ENCODE measurements at places on chromosomes 2 and 18.

- DNase-seq: no peak
These were observed 204.5 kb upstream of the LRATD1 start for GRCh38 chr2:14428056-14428455.

DNA sequence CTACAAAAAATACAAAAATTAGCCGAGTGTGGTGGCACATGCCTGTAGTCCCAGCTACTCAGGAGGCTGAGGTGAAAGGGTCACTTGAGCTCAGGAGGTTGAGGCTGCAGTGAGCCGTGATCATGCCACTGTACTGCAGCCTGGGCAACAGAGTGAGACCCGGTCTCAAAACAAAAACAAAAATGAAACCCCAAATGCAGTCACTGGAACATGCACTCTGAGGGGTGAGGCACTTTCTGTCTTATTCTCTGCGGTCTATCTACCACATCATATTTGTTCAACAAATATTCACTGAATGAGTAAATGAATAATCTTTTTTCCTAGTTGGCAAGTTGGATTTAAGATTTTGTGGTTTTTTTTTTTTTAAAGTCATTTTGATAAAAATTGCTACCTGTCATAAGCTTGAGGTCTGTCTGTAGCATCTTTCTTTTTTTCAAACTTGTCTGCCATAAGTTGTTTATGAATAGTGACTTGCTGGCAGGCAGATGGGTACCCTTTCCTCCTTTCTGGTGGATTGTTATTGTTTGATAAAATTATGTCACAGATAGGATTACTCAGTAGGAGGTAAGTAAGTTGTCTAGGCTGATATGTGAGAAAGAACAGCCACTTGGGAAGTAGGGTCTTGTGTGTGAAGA, 11.8 kb downstream of the CHRNA1 start:
- DNase-seq: no peak

GRCh38 chr2:69667805-69668382, 24.4 kb upstream of the AAK1 start:
- no peak for DNase-seq

DNA sequence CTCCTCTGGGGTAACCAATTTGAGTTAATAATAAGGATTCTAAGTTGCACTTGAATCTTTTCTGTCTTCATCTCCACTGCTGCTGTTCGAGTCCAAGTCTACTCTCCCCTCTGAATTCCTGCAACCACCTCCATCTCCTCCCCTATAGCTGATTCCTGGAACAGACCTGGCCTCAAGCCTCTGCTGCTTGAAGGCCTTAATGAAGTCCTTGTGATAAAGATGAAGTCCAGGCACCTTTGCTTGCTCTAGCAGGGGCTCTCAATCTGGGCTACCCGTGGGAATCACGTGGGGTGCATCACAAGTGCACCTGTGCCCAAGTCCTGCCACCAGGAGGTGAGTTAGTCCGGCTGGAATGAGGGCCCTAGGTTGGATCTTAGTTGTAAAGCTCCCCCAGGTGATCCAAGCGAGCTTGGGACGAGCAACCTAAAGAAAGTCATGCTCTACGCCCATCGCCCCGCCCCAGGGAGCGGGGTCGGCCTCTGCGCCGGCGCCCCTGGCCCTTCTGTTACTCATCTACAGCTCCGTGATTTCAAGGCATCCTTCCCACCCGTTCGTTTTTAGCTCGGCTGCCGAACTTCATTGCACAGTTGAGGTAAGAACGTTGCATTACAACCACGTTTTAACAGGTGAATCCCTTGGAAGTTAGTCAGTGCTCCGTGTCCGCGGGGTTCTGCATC, 905 bp upstream of the IAH1 start:
- DNase-seq: no peak

DNA sequence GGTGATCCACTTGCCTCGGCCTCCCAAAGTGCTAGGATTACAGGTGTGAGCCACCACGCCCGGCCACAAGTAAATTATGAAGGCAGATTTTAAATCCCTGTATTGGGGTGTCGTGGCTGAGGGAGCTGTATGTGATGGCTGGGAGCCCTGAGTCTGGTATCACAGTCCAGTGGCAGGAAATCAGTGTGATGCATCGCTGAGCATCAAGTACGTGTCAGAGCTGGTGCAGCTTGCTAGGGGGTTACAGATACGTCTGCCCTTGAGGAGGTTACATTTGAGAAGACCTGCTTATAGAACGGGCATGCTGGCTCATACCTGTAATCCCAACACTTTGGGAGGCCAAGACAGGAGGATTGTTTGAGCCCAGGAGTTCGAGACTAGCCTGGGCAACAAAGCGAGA, 4.3 kb downstream of the ENOSF1 start:
- no peak for DNase-seq
